Lower leg skin (tissue), 4 donors: ENCODE measurements at places on chromosomes 6 and 20. TPM values are rescaled to one million over a fixed set of nuclear protein-coding genes. Genes with fewer than 3 reads are reported as not detected.

The SPTLC3 gene
- total RNA-seq, result 69.8 TPM

- no peak for DNase-seq
Observed at GRCh38 chr20:62021793-62022385, 43.8 kb downstream of the TAF4 start.

GRCh38 chr6:31620586-31621319 is at the start of gene PRRC2A:
TSS of gene PRRC2A (plus strand) at chr6:31620715. CDS start at chr6:31622790, 2,075 bp downstream.
- DNase-seq, result peak; percentile 99

- no peak for DNase-seq
Observed at GRCh38 chr20:19937651-19938420, 79.3 kb upstream of the NAA20 start.

GRCh38 chr20:44075191-44075949 is 111.6 kb downstream of the JPH2 start:
- peak; percentile 66 for DNase-seq

The GSTA1 gene
- not detected for total RNA-seq
